ENCODE measurements at places on chromosomes 12 and 14.

- peak; percentile 86 for DNase-seq
Observed at GRCh38 chr14:64636208-64636979, 67.8 kb upstream of the PLEKHG3 start.

DNA sequence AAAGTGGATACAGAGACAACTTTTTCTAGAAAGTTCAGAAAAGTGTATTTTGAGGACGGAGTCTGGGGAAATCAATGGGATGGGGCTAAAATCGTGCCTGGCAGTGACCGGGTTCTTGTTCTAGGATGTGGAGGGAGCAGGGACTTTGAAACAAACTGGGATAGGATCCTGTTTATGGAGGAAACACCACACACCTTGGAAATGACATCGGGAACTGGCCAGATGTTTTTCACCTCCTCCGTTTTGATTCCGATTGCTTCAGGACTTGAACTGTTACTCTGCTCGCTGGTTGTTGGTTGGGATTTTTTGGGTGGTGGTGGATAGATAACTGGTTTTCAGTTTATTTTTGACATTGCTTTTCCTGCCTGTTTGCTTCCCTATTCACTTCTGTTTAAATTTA lies 506 bp downstream of the EMP1 start:
- no peak for DNase-seq

DNA sequence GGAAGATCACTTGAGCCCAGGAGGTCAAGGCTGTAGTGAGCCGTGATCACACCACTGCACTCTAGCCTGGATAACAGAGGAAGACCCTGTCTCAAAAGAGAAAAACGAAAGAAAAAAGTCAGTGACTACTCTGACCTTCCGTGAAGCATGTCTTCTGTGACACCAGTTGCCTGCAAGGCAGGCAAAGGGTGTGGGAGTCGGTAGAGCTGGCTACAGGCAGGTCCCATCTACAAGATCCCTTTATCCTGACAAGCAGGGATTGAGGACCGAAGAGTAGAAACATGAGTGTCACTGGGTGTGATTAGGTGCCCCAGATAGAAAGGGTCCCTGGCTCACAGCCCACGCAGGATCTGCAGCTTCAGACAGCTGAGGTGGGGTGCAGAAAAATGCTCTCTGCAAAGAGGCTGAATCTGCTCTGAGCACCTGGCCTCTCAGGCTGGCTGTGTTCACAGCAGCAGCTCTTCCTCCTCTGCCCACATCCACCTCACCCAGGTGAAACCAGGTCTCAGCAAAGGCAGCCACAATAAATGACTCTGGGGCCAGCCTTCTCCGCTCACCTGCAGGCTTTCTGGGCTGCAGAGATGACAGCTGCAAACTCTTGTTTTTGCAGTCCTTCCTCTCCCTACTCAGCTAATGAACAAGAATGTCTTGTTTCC lies 28.6 kb upstream of the HSP90B1 start:
- no peak for DNase-seq

DNA sequence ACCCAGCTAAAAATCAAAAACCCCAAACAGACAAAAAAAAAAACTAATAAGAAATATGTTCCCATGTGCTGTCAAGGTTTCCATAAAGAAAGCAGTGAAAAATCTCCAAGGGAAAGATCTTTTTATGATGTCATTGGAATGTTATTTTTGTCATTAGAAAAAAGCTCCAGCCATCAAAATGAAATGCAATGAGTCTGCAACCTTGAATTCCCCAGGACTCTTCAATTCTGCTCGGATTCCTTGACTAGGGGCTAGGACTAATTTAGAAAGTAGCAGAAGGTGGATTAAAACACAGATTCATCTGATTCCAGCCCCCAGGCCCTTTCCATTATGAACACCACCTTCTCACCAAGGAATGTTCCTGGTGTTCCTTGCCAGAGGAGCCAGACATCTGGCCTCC lies 6.0 kb upstream of the PCNX1 start:
- no peak for DNase-seq

DNA sequence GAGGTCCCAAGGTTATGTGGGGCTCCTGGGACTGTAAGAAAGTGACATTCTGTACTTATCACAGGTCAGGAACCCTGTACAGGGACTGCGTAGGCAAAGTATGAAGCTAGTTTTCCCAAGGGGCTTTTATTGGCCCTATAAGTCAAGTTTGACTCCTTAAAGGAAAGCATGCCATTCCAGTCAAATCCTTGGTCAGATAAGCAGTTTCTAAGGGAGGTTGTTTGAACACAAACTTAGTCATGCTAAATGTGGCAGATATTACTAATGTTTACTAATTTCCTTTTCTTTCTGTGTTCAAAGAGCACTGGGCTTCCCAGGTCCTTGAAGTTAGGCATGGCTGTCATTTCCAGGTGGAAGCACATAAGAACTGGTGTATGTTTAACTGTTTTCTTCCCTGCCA lies 472.4 kb downstream of the ATP23 start:
- peak; percentile 68 for DNase-seq

- no peak for DNase-seq
Observed at GRCh38 chr12:53552361-53553327, 45.4 kb upstream of the NPFF start.

DNA sequence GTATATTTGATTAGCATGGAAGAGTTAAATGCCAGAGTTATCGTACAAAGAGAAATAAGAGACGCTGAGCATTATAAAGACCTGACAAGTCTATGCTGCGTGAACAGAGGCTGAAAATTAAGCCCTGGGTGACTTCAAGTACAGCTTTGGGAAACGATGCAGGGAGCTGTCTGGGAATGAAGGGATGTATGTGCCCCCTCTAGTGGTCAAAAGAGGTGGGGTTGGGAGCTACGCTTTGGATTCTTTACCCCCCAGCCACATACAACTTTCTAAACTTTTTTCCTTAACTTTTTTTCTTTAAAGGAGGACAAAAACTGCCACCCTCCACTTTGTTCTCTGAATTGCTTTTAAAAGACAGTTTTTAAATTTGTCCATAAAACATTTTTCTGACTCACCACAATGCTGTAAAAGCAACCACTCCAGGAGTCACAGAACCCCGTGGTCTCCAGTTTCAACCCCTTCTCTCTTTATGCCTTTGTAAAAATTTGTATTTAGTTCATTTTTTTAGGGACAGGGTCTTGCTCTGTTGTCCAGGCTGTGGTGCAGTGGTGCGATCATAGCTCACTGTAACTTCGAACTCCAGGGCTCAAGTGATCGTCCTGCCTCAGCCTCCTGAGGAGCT lies 59.4 kb downstream of the ZNF664 start:
- DNase-seq = peak; percentile 62

DNA sequence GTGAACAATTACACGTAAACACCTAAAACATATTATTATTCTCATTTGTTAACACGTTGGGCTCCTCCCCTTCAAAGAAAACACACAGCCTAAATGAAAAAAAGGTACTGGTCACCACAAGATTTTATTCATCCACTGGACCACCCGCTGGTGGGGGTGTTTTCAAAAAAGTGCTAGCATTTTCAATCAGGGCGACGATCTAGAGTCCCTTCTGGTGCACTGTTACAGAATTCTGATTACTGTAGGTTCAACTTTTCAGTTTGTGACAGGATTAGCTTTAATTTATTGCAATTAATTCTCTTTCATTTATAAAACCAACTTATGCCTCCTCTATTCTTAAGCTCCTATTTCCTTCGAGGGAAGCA lies 443 bp downstream of the MAGOHB start:
- DNase-seq = no peak

- peak; percentile 92 for DNase-seq
Observed at GRCh38 chr14:95173518-95173917, 16.2 kb upstream of the DICER1 start.

DNA sequence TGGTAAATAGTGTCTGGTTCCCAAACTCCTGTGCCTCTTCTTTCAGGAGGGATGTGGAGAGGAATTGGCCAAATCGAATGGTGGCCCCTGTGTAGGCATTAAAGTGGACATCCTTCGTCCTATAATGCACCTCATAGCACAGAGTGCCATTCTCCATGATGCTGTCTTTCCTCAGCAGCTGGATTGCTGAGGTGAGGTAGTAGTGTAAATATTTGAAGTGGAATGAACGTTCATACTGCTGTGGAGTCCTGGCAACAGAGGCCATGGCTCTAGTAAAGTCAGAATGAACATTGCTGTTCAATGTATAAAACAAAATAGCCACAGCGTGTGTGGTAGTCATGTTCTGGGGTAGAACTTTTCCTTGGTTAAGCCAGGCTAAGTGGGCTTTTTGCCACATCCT lies 2.7 kb downstream of the ART4 start:
- no peak for DNase-seq
